Stimulated activated CD8-positive, alpha-beta memory T cell treated with anti-CD3 and anti-CD28 coated beads, Interleukin-2, amount 100 ng/mL, for 48 hours (primary cell): ENCODE measurements at places on chromosomes 12 and 14.
A peak's percentile ranks its signal among the peaks of the same experiment; 100 is the strongest.

DNA sequence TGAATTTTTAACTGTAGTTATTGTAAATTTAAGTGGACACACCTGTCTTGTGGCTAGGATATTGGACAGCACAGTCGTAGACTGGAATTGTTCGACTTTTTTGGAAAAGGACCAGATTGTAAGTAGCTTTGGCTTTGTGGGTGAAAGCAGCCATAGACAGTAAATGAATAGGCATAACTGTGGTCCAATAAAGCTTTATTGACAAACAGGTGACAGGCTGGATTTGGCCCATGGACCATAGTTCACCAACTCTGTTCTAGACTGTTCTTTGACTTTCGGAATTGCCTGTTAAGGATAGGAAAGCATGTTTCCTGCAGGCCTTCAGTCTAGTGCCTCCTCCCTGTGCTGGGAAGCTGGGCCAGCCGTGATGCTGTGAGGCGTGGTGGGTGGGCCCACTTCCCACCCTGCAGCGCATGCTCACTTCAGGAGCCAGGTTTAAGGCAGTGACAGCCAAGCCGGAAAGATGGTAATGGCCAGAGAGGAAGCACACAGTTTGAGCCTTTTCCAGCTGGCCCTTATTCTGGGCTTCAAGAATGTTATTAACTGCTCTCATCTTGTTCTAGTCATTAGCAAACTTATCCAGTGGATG, 51.8 kb downstream of the PPP2R5C start:
- no peak for DNase-seq

- DNase-seq: no peak
These were observed 97.3 kb downstream of the INSM2 start for GRCh38 chr14:35631071-35631805.

GRCh38 chr12:44627387-44628166, 248.5 kb downstream of the NELL2 start:
- no peak for DNase-seq

GRCh38 chr12:21451529-21451928, 14.1 kb downstream of the PYROXD1 start:
- no peak for DNase-seq

DNA sequence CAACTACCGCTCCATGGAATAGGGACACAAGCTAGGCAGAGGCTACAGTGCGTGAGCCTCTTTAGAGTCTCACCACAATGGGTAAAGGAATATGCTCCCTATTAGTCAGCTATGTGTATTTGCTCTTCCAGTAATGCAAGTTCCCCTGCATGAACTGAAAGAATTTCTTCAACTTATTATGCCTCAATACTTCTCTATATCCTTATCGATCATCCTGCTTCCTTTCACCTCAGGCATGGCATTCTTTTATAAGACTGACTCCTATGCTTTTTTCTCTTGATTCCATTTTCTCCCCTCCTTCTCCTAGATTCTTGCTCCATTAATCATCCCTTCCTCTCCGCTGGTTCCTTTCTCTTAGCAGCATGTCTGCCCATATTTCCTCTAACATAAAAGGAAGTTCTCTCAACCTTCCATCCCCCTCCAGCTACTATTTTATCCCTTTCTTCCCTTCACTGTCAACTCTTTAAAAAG, 94.5 kb upstream of the CPM start:
- no peak for DNase-seq

DNA sequence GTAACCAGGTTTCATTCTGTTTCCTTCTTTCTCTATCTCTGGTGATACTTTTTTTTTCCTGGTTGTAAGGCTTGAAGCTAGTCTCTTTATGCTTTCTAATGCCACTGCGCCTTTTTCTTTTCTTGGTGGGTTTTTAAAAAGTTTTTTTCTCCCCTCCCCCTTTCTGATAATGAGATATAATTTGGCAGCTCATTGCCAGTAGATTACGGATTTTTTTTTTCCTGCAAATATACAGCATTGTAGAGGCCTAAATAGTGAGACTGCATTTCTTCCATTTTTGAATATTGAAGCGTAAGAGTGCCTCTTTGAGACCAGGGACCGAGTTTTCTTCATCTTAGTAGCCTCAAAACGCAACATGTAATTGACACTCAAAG, 1.1 kb downstream of the PAPOLA start:
- DNase-seq: no peak

GRCh38 chr12:94702696-94703095, 52.3 kb upstream of the TMCC3 start:
- no peak for DNase-seq

DNA sequence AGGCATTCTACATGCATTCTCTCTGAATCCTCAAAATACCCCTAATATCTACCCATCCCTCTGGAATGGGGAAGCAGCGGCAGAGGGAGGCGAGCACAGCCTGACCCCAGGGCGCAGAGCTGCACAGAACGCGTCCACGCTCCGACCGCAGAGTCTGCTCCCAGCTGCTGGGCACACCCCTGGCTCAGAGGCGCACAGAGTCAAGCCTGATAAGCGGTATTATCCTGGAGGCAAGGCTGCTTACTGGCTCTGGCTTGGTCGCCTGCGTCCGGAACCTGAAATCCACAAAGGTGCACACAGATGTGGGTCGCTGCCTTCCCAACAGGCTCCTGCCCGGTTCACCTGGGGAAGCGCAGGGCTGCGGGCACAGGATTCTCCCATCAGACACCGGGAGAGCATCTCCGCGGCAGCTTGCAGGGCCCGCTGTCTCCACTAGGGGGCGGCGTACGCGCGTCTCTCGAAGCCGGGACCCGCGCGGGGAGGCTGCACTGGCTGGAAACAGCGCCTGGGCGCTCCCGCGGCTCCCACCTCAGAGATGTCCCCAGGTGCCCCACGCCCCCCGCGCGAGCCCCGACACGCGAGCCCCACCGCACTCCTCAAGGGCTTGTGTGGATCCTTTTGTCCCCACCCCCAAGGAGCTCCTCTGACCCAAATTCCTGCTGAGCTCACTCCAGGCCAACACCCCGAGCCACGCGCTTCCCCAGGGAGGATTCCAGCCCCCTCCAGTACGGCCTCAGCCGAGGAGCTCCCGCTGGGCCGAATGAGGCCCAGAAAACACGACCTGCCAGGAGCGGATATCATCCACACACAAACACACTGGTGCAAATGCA, 120.1 kb upstream of the FZD10 start:
- DNase-seq: peak; percentile 50

DNA sequence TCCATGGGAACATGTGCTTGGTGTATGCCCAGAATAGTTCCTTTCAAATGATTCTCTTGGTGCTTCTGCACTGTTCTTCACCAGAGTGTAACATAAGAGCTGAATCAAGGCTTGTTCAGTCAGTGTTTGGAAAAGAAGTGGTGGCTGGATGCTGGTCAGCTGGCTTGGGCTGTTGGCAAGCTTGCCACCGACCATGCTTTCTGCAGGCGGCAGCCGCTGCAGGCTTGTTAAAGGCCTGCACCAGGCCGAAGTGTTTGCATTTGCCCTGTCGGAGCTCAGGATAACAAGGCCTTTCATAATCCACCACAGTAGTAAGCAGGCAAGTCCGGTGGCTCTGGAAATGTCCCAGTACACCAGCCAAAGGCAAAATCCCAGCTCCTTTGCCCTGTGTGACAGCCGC, 26.9 kb downstream of the DAAM1 start:
- no peak for DNase-seq

DNA sequence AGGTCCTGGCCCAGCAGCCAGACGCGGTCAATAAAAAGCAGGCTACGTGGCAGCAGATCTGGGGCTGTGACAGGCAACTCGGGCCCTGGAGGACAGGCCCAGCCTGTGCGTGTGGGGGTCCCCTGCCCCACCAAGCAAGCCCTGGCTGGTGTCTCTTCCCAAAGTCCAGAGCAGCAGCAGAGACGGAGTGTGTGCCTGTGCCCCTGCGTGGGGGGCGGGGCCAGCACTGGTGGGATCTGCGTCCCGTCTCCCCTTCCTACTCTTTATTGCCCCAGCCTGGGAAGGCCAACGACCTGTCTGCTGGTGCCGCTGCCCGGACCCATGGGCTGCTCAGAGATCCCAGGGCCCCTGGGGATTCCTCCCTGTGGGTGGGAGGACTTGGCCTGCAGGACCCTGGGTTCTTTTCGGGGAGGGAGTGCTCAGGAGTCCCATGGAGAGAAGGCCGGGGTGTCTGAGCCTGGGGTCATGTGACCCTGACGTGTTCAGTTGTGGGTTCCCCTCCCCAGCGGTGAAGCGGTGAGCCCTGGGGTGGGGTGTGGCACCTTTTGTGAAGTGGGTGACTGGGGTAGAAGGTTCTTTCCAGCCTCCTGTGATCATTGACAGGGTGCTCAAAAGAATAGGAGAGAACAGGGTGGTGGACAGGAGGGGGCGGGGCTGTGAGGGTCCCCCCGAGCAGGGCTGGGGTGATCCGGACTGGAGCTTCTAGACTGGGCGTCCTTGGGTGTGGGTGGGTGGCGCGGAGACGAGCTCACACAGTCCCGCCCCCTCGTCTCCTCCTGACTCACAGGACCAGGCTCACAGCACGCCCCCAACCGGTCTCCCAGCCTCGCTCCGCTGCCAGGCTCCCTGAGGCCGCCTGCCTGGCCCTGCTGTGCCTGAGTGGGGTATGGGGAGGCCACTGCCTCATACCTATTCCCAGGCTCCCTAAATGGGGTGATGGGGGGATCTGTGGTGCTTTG, 22.4 kb downstream of the ASPG start:
- no peak for DNase-seq

GRCh38 chr12:19938491-19938890, 429.8 kb upstream of the PDE3A start:
- DNase-seq: no peak

DNA sequence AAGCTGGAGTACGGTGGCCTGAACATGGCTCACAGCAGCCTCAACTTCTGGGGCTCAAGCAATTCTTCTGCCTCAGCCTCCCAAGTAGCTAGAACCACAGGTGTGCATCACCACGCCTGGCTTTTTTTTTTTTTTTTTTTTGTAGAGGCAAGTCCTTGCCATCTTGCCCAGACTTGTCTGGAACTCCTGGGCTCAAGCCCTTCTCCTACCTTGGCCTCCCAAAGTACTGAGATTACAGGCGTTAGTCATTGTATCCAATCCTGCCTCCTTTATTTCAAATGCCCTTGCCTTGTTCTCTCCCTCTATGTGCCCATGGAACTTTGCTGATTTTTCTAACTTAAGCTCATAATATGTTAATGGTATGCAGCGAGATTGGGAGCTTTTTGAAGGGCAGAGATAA, 49.2 kb upstream of the PRICKLE1 start:
- DNase-seq: no peak

DNA sequence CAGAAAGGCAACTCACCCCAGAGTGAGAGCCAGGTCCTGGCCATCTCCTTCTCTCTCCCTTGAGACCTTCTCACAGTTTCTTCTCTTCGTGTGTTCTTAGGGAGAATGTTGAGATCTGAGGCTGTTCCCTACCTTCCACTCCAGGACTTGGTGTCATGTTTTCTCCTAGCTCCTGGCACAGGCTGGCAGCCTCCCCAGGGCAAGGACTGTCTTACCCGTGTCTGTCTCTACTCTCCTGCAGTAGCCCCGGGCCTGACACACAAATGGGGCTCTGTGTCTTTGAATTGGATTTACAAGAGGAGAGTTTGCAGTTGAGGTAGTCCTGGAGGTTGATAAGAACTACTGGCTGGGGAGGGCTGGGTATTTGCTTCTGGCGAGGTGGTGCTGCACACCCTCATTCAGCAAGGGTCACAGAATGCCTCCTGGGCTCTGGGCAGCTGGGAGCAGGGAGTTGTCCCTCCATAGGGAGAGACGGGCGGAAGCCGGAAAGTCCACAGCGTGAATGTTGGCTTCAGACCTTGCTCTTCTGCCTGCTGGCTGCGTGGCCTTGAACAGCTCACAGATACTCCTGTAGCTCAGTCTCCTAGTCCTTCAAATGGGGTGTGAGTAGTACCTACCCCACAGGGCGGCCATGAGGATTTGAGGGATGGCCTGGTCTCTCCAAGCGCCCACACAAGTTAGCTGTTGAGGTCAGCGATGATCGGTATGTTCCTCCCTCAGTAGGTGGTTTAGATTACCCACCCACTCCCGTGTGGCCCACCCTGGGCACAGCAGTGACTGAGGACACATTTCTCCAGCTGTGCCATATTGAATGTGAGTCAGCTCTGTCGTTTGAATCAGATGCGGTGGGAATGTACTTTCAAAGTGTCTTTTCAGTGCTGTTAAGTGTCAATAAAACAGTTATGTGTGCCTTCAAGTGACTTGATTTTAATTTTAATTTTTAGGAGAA, 10.2 kb downstream of the EP400 start:
- DNase-seq: no peak

- DNase-seq: no peak
These were observed 42.8 kb downstream of the ZNF664 start for GRCh38 chr12:124015494-124016461.

GRCh38 chr14:74618078-74618952, 6.3 kb upstream of the LTBP2 start:
- peak; percentile 53 for DNase-seq

- DNase-seq: no peak
These were observed 271.4 kb downstream of the BTG1 start for GRCh38 chr12:91874086-91874865.
